AG10803 (cell line): ENCODE measurements at places on chromosomes 2 and 18.

GRCh38 chr2:127060264-127060945 is 46.5 kb downstream of the BIN1 start:
- DNase-seq: no peak

DNA sequence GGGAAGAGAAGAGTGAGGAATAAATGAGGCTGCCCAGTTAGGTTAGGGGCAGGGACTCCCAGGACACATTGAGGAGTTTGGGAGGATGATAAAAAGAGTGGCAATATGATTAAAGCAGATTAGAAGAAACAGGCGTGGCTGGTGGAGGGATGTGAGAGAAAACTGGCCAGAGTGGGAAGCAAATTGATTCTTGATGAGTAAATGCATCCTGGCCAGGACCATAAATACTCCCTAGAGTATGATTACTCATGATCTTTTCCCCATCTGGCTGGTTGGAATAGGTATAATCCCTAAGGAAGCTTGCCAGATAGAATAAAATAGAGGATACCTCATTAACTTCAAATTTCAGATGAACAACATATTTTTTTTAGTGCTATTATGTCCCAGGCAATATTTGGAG is 21.5 kb upstream of the DAW1 start:
- DNase-seq: peak; percentile 66

GRCh38 chr18:66210875-66211274 is 393.0 kb downstream of the CDH19 start:
- DNase-seq: no peak

DNA sequence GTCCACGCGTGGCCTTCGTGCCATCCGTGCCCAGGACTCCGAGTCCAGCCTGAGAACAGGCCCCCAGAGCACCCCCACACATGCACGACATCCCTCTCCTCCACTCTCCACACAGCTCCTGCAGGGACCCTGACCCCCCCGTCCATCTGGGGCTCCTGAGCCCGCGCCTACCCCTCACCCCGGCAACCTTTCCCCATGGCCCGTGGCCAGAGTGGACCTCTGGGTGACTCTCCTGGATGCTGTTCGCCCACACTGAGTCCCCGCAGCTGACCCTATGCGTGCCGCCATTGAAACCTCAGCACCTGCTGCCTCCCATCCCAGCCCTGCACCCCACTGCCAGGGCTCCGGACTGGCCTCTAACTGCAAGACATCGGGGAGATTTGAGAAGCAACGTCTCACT is 132.0 kb upstream of the PXDN start:
- no peak for DNase-seq

GRCh38 chr2:71630454-71631328 is 177.3 kb downstream of the DYSF start:
- DNase-seq: no peak

DNA sequence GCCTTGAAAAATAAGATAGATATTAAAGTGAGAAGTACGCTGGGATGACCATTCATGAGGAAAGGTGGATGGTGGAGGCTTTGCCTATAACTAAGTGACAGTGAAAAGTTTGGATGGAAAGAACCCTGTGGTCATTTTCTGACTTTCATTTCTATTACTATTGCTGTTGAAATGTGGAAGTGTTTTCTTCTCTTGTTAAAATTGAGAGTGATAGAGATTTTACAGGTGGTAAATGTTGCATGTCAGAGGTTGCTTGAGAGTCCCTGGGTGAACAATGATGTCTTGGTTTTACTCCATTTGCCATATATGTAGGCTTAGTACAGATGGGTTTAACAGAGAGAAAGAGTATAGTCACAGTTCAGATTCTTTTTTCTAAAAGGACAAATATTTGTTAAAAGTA is 18.4 kb downstream of the NCOA1 start:
- no peak for DNase-seq

GRCh38 chr18:44792456-44793061 is 111.9 kb downstream of the SETBP1 start:
- peak; percentile 28 for DNase-seq

DNA sequence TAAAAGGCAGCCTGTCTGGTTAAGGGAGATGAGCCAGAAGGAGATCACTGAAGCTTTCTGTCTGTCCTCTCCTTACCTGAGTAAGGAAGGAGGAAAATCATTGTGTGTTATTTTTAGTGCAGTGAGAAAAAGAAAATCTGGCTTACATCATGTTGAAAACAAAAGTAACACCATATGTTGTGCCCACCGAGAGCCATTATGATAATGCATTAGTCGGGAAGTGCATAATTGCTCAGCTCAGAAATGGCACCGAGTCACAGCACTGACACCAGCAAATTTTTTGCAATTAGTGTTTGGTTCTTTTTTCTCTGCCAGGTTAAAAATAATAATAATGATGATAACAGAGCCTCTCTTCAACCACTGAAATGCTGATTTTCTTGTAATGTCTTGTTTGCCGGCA is 46.6 kb downstream of the HNMT start:
- no peak for DNase-seq

GRCh38 chr2:95361216-95361980 is 41.1 kb upstream of the FAHD2A start:
- no peak for DNase-seq

DNA sequence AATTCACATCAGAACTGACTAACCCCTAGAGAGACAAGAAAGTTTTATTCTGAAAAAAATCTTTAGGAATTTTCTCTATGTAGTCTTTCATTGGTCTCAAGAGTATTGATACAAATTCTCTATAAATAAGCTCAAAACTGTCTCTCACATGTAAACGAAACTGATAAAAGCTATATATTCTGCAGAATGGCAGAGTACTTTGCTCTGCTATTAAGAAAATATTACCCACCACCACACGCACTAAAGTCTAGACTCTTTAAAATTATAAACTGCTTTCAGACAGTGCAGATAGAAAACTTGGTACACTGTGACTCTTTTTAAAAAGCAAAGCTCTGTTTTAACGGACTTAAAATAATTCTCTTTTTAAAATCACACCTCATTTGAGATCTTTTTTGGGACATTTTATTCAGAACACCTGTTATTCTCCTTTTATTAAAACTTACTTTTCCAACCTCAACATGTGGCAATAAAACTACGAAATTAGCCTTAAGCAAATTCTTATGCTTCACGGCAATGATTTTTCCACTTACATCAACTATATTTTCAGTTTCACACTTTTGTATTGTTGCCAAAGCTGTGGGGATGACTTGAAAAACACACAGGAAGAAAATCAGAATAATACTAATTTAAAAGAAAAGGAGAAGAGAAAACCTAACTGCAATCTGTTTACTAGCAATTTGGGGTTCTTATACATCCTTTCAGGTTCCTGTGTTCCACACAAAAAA is 58.0 kb downstream of the CCDC88A start:
- DNase-seq: no peak

- peak; percentile 4 for DNase-seq
These were observed 89.4 kb upstream of the EML6 start for GRCh38 chr2:54634021-54634420.

GRCh38 chr2:56008661-56009431 is 85.3 kb upstream of the EFEMP1 start:
- peak; percentile 83 for DNase-seq

GRCh38 chr2:134002391-134002790 is 251.5 kb upstream of the MGAT5 start:
- DNase-seq: no peak

DNA sequence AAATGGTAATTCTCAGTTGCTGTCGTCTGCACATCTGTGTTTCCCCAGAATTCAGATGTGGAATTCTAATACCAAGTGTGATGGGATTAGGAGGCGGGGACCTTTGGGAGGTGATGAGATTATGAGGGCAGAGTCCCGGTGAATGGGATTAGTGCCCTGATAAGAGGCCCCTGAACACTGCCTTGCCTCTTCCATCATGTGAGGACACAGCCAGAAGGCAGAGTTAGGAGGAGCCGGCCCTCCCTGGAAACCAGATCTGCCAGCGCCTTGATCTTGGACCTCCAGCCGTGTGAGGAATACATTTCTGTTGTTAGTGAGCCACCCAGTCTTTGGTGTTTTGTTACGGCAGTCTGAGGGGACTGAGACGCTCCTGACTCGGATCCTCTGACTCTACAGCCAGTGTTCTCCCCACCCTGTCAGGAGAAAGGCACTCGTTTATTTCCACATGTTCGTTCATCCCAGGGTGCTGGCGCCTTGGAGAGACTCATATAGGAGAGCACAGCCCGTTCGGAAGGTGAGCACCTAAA is 395.0 kb downstream of the ZNF516 start:
- DNase-seq: no peak

DNA sequence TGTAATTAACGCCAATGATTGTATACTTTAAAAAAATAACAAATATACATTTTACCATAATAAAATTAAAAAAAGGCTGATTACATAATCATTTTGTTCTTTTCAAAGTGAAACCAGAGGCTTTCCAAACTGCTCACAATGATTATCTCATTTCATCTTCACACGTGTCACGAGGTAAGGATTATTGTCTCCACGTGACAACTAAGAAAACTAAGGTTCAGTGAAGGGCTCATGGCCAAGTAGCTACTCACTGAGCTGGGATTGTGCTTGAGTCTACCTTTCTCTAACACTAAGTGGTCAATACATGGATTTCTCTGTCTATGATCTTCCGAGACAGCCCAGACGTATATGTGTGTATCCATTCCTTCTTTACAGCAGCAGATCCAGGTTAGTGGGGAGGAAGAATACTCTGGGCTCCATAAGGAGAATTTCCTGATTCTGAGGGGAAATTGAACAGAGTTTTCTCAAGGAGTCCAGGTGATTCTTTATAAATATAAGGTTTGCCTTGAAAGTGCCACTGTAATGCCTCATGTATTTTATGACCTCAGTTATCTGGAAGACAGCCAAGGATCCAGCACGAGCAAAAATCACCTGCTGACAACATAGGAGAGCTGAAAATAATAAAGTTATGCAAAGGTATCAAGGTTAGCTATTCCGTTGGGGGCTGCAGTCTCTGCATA is 25.6 kb upstream of the ACSL3 start:
- DNase-seq: no peak

DNA sequence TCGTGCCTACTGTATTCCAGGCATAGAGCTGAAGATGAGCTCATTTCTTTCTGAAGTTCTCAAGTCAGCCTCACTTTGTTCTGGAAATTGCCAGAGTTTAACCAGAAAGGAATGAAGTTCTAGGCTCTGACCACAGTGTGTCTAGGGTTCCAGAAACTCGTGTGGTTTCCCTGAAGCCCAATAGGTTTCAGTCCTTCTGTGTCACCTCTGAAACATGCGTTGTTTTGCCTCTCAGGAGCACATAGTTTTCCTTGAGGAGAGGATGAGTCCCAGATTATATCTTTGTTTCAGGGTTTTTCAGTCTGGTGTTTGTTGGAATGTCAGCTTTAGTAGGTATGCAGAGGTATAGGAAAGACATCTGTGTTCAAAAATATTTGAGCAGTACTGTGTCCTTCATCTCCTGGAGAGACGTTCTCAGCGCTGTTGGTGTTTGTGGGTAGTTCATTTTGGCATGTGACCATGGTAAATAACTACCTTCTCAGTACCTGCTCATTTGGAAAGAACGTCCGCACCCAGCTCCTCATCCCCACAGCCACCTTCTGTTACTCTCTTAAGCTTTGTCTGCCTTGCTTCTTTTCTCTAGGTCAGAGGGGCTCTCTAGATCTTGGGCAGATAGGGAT is 56.6 kb downstream of the RALBP1 start:
- peak; percentile 38 for DNase-seq

DNA sequence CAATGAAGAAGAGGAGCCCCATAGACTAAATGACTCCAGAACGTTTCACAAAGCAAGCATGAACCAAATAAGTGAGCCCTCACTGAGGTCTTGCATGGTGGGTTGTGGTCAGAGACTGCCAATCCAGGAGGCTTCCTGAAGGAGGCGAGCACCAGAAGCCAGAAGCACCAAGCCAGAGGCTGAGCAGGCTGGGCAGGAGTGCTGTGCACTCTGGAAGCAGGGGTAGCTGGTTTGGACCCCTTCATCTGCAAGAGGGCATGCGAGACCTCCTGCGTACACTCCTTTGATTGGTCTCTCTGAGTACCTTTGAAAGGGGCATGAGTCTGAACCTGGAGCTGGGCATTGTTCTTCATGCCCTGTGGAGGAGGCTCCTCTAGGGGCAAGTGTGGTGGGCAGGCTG is 192.5 kb downstream of the HAUS1 start:
- no peak for DNase-seq

DNA sequence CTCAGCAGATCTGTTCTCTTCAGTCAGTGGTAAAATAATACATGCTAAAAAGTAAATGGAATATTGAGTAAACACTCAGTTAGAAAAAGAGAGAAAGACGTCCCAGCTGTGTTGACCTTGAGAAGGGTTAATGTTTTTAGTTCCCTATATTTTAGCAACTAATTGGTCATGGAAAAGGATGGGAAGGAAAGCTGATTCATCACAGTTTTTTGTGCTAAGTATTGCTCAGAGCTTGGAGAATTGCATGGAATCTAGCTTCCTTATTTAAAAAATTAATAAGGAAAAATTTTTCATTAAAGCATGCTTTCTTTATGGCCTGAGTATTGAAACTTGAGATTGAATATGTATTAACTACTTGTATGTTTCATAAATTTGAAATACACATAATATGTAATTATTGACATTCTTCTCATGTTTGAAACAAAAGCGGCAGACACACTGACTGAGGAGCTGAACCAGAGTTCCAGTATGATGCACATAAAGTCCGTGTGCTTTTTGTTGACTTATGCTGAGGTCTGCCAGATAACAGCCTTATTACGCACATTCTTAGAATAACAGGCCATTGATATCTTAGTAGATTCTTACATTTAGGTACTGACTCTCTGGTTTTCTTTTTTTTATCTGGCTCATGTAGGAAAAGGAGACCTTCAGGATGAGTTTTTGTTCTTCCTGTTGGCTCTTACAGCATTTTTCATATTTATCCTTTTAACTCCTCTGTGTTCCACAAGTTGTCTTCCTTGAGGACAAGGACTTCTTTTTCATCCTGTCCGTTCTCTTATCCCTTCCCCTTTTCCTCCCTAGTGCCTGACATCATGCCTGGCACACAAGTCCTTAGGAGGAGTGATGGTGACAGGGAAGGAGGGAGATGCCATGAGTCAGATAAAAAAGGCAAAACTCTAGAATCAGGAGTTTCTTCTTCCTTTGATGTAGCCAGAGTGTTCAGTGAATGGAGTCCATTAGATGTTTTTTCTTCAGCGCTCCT is 194.1 kb downstream of the PTPRM start:
- DNase-seq: no peak

DNA sequence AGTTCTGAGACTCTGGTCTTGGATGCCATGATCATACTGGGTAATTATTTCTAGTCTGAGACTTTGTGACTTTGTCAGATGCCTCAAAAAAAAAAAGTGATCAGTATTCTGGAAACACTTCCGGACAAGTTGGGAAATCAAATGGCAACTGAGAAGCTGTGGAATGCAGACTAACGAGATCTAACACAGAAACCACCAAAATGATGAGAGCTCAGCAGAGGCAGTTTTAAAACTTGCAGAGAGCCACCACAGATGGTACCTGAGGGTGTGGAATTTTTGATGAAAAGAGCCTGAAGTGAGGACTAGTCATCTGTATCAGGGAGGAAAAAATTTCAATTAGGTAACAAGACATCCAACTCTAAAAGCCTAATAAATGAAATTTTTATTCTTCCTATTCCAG is 5.5 kb upstream of the GPR75 start:
- peak; percentile 53 for DNase-seq
